ENCODE measurements at places on chromosomes 5 and 9.

DNA sequence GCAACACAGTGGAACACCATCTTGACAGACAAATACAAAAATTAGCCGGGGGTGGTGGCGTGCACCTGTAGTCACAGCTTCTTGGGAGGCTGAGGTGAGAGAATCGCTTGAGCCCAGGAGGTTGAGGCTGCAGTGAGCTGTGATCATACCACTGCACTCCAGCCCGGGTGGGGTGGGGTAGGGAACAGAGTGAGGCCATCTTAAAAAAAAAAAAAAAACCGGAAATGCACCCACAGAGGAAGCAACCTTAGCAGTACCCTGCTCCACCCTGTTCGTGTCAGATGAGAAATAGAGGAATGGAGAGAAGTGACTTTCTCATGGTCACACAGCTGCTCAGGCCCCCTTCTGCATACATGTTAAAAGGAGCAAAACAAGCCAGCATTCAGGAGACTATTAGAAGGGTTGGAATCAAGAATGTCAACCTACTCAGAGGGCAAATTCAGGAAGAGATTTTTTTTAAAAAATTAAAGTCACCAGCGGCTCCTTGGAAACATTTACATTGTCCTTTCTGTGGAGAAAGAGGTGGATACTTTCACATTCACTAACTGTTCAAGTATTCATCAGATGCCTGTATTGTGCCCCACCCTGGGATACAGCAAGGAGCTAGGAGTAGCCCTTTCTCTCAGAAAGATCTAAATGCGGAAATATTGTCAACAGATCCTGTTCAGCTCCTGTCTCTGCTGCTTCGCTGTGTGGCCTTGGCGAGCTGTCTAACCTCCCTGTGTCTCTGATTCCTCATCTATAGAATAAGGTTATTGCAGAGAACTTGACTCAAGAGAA is 41.0 kb downstream of the CYFIP2 start:
- DNase-seq, result no peak

GRCh38 chr5:77558266-77558665 is 66.2 kb upstream of the WDR41 start:
- no peak for DNase-seq

DNA sequence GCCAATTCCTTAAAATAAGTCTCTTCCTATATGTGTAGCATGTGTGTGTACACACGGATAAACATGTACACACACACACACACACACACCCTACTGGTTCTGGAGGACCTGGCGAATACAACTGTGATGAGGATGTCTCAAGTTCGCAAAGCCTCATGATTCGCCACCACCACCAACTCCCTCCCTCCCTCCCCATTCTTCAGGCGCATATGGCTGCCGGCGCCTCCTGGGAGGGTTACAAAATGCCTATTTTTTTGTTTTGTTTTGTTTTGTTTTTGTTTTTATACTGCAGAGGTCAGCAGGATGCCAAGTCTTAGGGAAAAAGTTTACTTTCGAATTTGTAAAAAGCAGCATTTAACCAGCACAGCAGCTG is 88.0 kb downstream of the DAP start:
- no peak for DNase-seq

DNA sequence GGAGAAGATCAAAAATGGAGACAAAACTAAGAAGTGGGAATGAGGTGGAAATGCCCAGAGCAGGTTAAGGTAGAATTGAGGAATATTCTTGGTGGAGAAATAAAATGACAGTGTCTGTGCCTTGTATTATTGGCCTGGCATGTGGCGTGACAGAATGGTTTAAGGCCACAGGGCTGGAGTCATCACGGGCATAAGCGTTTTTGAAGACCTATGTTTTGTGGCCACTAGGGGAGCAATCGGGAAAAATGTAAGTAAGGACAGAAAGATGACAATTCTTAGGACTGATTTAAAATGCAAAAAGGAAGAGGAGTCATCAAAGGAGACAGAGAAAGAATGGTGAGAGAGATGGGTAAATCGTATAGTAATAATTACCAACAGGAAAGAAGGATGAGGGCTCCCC is 72.2 kb upstream of the EPB41L4A start:
- peak; percentile 1 for DNase-seq

- no peak for DNase-seq
Observed at GRCh38 chr5:119928974-119929373, 299.6 kb downstream of the FAM170A start.

DNA sequence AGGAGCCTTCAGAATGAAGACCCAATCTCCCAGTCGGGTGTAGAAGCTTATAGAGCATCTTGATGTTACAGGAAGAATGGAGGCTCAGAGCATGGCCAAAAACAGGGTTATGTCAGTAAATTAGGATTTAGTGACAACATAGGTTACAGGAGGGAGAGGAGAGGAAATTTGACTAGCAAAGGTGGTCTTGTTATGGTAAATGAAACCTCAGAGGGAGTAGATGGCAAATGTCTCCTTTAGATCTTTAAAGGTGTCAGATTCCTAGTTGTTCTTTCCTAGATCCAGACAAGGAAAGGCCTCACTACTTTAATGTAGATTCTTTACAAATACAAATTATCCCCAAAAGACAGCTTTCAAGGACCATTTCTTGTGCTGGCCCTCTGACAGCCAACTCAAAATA is 465.0 kb downstream of the DMRTA1 start:
- DNase-seq, result no peak

DNA sequence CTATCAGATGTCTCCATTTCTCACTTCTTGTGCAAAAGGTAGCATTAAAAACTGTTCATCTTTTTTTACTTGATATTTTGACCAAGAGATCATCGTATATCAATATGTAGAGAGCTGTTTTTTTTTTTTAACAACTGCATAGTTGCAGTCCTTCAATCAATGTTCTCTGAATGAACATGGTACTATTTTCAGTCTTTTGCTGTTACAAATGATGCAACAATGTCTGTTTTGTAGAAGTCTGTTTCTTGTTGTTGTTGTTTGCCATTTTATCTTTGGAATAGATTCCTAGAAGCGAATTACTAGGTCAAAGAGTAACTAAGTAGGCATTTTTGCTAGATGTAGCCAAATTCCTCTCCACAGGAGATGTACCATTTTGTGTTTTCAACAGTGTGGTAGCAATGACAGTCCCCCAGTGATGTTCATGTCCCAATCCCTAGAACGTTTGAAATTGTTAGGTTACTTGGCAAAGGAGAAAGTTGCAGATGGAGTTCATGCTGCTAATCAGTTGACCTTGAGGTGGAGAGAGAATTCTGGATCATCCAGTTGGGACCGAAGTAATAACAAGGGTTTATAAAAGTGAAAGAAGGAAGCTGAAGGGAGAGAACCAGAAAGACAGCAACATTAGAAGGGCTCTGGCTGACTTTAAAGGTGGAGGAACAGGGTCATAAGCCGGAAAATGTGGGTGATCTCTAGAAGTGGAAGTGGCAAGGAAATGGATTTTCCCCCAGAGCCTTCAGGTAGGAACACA is 6.3 kb downstream of the MTREX start:
- no peak for DNase-seq

GRCh38 chr9:126295936-126296600 is 30.6 kb upstream of the MVB12B start:
- no peak for DNase-seq

GRCh38 chr5:21701317-21701716 is 1151.8 kb downstream of the CDH12 start:
- DNase-seq, result no peak

- peak; percentile 26 for DNase-seq
Observed at GRCh38 chr9:95980262-95981125, 105.0 kb downstream of the ERCC6L2 start.

DNA sequence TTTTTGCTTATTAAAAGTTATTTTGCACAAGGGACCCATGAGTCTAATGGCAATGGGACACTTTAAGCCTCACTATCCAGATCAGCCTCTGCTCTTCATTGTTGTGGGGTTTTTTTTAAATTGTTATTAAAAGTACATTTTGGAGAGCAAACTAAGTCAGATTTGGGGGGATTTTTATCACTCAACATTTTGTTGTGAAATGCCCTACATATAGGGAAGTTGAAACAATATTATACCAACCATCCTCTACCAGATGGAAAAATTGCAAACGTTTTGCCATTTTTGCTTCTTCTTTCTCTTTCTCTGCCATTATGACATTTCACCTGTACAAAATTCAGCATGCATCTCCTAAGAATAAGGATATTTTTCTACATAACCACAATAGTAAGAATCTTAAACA is 75.3 kb downstream of the SLC1A3 start:
- no peak for DNase-seq

DNA sequence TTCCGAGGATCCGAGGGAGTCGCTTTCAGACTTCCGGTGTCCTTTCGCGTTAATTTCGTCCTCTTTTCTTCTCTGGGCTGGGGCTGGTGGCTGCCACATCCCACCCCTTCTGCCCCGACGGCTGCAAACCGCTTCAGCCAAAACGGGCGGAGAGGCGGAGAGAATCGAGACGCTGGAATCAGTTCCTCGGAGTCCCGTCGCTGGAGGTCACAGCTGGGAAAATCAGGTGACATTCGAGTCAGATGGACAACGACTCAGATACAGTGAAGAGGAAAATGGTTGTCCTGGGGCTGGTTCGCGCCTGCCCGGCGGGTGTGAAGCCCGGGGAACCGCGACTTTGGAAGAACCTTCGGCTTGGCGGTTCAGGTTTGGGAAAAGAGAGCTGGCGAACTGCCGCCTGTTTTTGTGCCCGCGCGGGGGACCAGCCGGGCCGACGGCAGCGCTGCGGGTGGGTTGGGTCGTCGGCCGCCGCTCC is 8.9 kb upstream of the NKX2-5 start:
- no peak for DNase-seq

DNA sequence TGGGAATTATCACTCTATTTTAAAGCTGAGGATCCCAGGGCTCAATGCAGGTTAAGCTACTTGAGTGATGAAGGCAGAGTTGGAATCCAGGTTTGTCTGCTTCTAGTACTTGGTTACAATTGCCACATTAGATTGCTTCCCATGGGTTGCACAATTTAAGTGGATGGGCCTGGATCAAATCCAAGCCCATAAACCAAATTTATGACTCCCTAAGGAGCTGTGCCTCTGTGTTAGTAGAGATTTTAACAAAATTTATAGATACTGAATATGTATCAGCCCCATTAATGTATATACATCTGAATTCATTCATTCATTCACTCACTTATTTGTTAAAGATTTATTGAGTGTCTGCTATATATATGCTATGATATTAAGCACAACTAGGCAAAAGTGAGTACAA is 332.3 kb upstream of the KLF9 start:
- DNase-seq, result no peak

DNA sequence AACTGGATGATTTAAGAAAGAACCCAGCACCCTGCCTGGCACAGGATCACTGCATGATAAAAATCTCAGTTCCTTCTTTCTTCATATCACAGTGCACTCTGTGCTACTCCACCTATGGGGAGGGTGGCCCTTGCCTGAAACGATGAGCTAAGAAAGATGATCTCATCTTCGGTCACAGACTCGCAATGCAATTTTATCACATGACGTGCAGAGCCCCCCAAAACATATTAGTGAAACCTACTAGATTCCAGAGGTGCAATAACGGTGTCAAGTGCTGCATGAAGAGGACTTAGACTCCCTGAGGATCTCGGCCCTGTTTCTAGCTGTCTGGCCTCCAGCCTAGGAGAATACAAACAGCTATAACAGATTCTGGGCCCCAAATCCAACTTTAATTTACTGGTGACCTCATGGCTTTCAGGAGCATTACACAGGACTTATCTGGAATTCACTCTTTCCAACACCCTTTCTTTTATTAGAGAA is 104.0 kb downstream of the EBF1 start:
- no peak for DNase-seq

- no peak for DNase-seq
Observed at GRCh38 chr5:2130361-2130760, 247.6 kb upstream of the IRX4 start.

- DNase-seq, result no peak
Observed at GRCh38 chr9:127386249-127386648, 10.7 kb upstream of the SLC2A8 start.
